Esophagus muscularis mucosa (tissue), 4 donors: ENCODE measurements at places on chromosomes 7 and 10. TPM values are rescaled to one million over a fixed set of nuclear protein-coding genes. Genes with fewer than 3 reads are reported as not detected.

PNLIP gene
- not detected for total RNA-seq

CLEC2L gene
- total RNA-seq = not detected

ARHGAP22 gene
- total RNA-seq = 2.2 TPM

DNA sequence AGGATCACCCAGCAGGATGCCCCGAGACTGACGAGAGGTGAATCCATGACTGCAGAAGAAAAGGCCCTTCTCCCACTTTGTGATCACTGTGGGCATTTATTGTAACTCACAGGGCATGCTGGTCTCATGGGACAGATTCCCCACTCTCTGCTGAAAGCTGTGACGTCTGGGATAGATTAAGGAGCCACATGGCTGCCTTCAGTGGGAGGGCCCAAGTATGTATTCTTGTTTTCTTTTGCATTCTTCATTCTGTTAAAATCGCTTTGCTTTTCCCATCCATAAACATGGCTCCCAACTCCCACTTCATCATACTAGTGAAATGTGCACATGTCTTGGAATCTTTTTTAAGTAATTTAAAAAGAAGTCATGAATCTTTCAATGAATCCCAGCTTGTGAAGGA is 67.2 kb downstream of the FAM107B start:
- H3K36me3 ChIP-seq = no peaks in the 10 kb centered on the region
- H3K4me3 ChIP-seq = no peak overlapping the region
- H3K4me1 ChIP-seq = no peaks in the 10 kb centered on the region
- no peaks in the 10 kb centered on the region for H3K27me3 ChIP-seq
- DNase-seq = no peak
